ENCODE measurements at places on chromosomes 1 and 21. TPM values are rescaled to one million over a fixed set of nuclear protein-coding genes. Genes with fewer than 3 reads are reported as not detected.

Gene TIAM1
- 28.8 TPM for total RNA-seq

Gene BTBD8
- 1.1 TPM for total RNA-seq

Gene AGBL4
- not detected for total RNA-seq

Gene KCNE2
- total RNA-seq = not detected

Gene OR6K3
- not detected for total RNA-seq

Gene LRRC47
- total RNA-seq = 43.0 TPM

Gene EVI5
- 49.3 TPM for total RNA-seq

Gene PLA2G2F
- not detected for total RNA-seq

Gene KRTAP13-2
- not detected for total RNA-seq

Gene ADARB1
- total RNA-seq = 34.9 TPM

Gene MARCKSL1
- 13.0 TPM for total RNA-seq

Gene CD2
- 383 TPM for total RNA-seq

Gene RGSL1
- not detected for total RNA-seq

Gene TNFRSF14
- total RNA-seq = 153 TPM

Gene MYOG
- not detected for total RNA-seq

Gene XCL2
- 489 TPM for total RNA-seq

Gene GSTM5
- not detected for total RNA-seq

Gene ZNF436
- total RNA-seq = 4.6 TPM

Gene LCE1B
- total RNA-seq = not detected

Gene FABP3
- not detected for total RNA-seq

Gene NSUN4
- total RNA-seq = 30.8 TPM

Gene TRIM67
- total RNA-seq = not detected

Gene HPCA
- total RNA-seq = not detected

Gene UTS2
- not detected for total RNA-seq

Gene OR2T33
- total RNA-seq = not detected

Measured in activated CD8-positive, alpha-beta memory T cell treated with anti-CD3 and anti-CD28 coated beads for 36 hours (primary cell).